ENCODE measurements at places on chromosomes 3 and 15.

DNA sequence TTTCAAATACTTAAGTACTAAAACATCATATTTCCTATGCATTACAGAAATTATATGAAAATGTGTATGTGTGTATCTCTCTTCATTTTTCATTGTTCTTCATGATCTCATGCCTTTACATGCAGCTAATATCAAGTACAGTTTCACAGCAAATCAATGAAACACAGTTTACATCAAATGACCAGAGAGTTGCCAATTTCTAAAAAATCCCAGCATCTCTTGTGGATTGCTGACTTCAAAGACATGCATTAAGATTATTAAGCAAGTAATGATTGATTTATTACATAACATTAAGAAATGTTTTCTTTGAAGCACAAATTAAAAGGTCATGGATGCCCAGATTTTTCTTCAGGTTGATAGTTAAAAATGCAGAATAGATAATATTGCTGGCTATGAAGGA lies 31.0 kb upstream of the TAFA4 start:
- DNase-seq = no peak

- DNase-seq = no peak
Observed at GRCh38 chr15:76533060-76533820, 196.7 kb downstream of the ISL2 start.

DNA sequence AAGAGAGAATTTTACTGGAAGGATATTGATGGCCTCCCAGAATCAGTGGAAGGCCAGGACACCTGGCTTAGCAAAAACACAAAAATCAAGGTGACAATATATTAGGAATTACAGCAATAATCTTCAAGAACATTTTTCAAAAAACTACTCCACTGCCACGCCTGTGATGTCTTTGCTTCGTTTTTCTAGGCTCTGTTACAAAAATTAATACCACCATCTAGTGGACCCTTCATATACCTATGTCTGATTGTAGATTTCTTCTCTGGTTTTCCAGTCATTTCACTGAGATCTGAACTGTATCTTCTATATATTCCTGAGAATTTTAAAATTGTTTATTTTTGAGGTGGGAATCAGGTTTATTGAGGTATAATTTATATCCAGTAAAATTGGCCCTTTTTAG lies 5.6 kb upstream of the SLC33A1 start:
- peak; percentile 6 for DNase-seq

DNA sequence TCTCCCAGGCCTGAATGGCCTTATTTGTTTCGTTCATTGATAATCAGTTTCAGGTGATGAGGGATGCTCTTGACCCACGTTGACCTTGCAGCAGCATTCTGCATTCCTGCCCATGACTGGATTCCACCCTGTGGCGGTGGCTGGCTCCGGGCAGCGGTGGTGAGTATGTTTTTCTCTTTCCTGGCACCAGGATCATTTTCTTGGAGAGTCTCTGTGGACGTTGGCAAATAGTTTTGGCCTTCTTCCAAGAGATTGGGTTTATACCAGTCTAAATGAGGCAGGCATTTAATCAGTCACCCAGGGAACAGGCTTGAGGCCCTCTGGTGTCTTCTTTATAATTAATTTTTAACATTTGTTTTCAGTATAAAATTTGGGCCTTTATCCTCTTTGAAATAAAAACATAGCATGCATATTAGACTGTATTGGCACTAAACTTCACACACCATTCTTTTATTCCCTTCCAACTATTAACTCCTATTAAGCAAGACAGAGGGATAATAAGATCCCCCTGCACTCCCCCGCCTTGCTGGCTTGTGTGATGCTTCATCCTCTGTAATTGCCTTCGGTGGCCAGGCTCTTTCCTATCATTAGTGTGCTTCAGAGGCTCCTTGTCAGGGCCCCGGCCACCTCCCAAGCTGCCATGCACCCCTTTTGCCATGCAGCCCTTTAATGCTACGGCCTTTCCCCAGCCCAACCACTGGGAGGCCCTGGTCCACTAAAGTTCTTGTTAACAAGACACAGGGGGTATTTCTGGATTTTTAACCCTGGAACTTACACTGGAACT lies 176.2 kb upstream of the TOPAZ1 start:
- DNase-seq = peak; percentile 40

DNA sequence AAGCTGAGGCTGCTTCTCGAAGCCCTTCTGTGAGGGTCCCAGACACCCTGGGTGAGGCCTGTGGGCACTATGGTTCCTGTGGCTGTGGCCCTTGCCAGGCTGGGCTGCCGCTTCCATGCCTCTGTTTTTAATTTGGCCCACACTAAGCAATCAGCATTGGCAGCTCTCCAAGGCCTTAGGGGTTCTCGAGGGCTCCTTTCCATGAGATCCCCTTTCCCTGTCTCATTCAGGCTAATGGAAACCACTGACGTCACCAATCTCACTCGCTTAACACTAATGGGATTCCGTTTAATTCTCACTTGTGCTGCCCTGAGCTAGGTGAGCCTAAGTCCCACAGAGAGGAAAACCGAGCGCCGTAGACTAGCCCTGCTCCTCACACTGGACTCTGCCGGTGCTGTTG lies 60.2 kb upstream of the RAB6B start:
- DNase-seq = peak; percentile 27

DNA sequence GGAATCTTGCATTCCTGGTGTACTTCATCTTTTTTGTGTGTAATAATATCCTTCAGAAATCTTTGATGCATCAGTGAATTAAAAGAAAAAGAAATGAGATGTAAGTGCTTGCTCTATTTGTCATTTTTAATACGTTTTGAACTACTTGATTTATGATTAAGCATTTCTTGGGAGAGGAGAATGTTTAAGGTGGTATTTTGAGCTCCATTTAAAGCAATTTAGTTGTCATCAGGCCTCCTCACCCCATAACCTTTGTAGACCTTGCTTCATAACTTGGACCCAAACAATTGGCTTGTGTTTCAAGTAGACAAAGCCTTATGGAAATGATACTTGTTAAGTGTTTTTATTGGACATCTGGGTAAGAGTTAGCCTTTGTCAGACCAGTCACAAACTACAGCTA lies 87.1 kb upstream of the VEPH1 start:
- DNase-seq = no peak

- DNase-seq = no peak
Observed at GRCh38 chr15:63892794-63893441, 59.2 kb upstream of the HERC1 start.

DNA sequence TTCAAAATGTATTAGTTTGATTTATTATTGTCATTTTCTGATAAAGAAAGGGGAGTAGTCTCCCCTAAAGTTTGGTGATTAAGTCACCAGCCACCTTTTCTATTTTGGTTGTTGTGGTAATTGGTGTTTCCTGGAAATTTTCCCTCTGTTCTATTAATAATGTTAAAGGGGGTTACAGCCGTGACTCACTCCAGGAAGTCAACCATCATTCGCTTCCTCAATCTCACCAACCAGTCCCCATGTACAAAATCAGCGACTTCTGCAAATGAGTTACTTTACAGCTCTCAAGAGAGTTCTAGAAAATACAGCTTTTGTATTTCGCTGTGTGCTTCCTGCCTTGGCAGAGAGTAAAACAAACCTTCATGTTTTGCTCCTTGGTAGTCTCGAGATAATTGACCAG lies 285.1 kb downstream of the LPP start:
- DNase-seq = no peak
